ENCODE measurements at places on chromosomes 13 and 19.

DNA sequence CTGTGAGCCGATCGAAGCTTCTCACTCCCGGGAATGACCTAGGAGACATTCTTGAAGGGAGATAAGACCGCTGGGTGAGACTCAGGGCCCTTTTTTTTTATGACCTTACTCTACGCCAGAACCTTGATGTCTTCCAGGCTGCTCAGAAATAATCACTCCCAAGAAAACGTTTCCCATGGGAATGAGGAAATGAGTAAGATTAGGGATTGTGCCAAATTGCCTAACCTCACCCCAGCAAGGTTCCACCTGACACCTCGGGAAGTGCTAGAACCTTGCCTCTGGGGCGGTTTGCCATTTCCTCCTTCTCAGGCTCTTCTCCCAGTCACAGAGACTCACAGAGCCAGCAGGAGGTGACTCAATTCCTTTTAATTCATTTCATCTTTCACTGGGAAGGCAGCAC is 2.3 kb downstream of the SLC46A3 start:
- DNase-seq, result no peak

DNA sequence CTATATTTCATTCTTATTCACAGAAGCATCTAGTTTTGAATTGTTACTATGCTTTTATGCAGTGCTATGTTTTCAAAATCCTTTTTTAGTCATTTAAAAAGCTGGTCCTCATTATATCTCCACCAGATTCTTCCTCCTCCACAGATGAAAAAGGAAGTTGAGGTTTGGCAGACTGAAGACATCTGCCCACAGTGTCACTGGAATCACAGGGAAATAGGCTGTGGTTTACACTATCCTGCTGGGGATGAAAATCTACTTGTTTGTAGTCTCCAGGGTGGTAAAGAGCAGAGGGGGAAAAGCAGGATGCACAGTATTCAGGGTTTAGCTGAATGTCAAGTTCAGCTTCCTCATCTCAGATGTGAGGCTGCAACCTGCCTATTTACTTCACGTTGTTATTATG is 351.2 kb downstream of the DNAJC15 start:
- no peak for DNase-seq

- DNase-seq, result no peak
These were observed 713.5 kb downstream of the DIAPH3 start for GRCh38 chr13:59450229-59450628.

GRCh38 chr13:59843040-59843439 is 320.7 kb downstream of the DIAPH3 start:
- DNase-seq, result no peak

DNA sequence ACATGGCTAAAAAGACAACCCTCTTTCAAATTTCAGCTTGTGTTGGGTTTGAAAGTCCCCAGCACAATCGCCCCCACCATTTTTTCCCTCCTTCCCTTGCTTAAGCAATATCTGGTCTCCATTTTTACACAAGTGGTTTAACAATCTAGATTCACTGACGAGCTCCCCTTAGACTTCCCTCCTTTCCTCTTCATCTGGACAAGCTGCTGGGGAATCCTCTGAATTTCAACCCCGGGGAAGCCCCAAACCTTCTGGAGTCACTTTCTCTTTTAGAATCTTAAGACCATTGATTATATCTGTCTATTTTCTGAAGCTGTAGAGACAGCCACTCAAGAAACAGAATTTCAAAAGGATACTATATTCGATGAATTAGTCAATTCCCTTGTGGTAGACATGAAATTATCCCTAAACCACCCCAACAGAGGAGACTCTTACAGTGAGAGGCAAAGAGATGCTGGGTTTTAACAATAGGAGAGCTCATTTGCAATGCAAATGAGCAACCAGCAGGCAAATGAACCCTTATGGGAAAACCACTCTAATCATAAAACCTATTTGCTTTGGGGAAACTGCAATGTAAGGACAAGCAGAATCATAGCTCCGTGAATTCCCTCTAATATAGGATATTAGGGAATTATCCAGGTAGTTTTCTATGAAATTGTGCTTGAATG is 78.9 kb downstream of the TEX26 start:
- peak; percentile 75 for DNase-seq

DNA sequence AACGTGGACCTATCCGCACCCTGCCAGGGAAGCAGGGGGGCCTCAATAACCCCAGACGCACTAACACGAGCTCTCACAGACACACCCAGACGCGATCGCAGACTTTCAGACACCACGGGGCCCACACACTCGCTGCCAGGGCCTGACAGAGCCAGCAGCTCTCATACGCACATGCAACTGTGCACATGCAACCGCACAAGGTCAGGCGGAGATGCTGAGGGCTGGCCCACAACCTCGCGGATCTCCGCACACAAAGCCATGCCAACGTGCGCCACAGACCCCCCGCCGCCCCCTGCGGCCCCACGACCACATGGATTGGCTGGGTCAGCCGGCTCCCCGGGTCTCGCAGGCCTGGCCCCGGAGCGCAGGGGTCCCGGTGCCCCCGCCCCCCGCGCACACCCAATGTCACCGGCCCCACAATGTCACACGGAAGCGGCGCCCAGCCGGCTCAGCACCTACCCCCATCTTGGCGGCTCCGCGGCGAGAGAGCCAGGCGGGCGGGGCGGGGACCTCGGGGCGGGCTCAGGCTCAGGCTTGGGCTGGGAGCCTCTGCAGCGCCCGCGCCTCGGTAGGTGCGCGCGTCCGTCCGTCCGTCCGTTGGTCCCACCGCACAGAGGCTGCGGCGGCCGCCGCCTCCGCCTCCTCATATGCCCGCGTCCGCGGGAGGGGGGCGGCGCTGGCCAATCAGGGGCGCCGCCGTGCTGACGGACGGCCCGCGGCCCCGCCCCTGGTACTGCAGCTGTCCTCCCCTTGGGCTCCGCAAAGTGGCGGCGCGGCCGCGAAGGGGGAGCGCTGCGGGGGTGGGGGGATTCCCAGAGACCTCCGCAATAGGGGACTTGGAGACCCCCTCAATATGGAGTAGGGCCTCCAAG is at the start of gene ATP1A3:
Gene ATP1A3, minus strand, starts transcription at position 619 of the 872 bp plus-strand sequence. Its CDS starts 154 bp downstream, at position 465.
- DNase-seq, result peak; percentile 100

DNA sequence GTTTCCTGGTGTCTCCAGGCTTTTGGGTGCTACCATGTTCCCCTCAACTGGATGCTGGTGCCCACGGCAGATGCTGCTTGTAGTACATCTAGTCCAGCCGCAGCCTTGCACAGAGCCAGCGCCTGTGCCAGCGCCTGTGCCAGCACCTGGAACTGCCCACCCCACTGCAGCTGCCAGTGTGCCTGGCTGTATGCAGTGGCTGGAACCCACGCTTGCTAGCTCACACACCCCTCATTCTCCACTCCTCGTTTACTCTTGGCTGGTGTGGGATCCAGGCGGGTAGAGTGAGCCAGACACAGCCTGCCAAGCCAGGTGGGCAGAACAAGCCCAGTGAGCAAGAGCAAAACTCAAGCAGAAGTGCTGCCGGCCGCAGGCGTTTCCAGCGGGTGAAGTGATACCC is 428.6 kb downstream of the SLITRK1 start:
- DNase-seq, result no peak

DNA sequence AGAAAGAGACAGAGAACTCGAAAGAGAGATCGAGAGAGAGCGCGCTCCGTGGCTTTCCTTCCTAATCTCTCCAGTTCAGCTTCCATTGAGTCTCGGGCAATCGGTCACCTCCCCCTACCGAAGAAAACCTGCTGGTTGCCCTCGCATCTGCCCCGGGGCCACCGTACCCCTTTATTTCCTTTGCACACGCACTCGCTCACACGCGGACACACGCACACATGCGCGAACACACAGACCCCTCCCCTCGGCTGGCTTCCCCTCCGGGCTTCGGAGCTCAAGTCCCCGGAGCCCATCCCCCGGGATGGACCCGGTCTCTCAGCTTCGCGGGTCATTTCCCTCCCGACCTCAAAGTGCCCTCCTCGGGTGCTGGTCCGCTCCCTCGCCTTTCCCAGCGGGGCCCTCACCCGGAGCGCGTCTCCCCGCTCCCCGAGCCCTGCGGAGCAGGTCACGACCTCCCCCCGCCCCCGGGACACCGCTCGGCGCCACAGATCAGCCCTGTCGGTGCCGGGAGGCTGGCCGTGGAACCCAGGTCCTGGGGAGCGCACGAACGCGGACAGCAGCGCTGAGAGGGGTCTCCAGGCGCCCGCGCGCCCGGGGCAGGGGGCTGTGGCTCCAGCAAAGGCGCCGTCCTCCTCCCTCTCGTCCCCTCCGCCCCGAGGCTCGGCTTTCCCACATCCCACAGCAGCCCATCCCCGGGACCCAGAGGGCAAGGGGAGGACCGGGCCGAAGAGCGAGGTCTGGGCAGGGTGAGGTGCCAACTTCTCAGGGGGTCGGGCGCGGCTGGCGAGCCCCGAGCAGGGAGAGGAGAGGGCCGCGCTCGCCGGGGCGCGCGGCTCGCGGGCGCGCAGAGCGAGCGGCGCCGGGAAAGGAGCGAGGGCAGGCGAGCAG is 1.8 kb downstream of the DACH1 start:
- DNase-seq, result peak; percentile 57

- DNase-seq, result no peak
These were observed 80.7 kb downstream of the SLC6A16 start for GRCh38 chr19:49244256-49244655.

- no peak for DNase-seq
These were observed 1362.1 kb upstream of the ATXN8OS start for GRCh38 chr13:68745502-68745901.

DNA sequence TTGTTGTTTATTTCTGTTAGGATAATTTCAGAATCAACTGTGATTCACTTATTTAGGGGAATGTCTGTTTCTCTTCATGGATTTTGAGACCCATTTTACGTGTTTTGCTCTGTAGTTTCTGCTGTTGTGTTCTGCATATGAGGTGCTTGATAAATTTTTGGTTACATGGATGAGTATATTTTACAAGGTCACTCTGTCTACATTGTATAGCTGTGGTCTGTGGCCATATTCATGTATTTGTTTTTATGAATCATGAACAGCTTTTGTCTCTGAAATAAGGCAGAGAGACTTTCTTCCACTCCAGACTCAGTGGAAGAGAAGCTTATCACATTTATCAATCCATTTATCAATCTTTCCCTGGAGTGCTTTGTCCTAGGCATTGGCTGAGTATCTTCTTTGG is 56.6 kb downstream of the PDS5B start:
- DNase-seq, result no peak

DNA sequence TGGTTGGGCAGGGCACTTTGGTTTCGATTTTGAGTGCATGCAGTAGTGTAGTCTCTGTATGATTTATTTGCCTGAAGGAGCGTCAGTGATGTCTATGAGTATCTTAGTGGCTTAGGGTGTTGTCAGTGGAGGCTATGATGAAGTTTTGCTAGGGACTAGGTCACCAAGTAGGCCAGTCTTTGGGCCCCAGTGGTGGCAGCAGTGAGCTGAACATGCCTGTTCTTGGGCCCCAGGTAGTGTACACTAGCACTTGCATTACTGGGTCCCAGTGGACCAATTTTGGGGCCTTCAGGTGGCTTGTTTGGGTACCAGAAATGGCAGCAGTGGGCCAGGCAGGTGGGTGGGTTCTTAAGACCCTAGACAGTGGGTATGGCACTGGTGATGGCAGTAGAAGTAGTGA is 598.7 kb upstream of the SPRY2 start:
- DNase-seq, result no peak

DNA sequence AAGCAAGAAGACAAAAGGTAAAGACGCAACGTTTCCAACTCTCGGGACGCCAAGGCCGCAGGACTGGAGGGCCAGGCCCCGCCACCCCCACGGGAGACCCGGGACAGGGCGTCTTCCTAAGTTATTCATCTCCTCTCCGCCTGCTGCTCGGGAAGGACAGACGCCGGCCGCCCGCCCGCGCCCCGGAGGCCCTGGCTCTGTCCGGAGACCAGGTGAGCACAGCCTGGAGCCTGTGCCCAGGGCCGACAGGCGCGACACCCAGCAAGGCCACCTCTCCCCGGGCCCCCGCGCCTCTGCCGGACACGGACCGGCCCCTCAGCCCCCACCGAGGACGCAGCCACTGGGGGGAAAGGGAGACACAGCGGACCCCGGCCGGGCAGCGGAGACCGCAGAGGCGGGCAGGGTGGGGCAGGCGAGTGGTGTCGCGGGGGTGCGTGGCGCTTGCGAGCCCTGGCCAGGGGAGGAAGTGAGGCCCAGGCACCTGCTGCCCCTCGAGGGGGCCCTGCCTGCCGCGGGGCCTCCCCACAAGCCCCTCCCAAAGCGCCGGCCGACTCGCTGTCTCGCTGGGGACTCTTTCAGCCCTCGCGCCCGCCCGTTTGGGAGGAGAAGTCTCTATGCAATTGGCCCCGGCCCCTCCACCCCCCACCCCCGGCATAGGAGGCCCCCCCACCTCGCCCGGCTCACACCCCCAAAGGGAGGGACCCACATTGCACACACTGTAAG is 17.2 kb downstream of the SMIM24 start:
- DNase-seq, result peak; percentile 84

GRCh38 chr13:107091428-107091827 is 523.5 kb upstream of the ARGLU1 start:
- no peak for DNase-seq

- DNase-seq, result no peak
These were observed 266.5 kb downstream of the NBEA start for GRCh38 chr13:35208587-35208986.

DNA sequence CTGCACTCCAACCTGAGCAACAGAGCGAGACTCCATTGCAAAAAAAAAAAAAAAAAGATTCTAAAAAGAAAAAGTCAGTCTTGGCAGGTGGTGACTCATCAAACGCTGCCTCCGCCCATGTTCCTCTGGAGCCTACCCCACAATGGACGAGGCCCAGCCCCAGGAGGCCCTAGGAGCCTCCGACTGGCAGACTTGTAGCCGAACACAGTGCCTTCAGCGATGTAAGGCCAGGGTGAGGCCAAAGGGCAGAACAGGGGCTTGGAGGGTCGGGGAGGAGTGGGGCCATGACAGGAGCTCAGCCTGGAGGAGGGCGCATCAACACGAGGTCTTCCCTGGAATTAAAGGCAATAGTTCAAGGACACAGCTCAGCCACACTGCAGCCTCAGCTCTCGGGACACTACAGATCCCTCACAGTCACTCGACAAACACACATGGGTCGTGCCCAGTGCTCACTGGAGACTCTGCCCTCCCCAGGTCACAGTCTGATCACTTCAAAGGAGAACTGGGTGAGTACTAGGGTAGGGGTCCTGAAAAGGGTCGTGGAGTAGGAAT is 5.1 kb downstream of the USE1 start:
- DNase-seq, result no peak

GRCh38 chr13:35857769-35858168 is 273.4 kb downstream of the DCLK1 start:
- DNase-seq, result peak; percentile 38

- DNase-seq, result no peak
These were observed 37.3 kb downstream of the IL12RB1 start for GRCh38 chr19:18049385-18049784.

GRCh38 chr13:101218484-101218883 is 197.8 kb downstream of the NALCN start:
- no peak for DNase-seq

- no peak for DNase-seq
These were observed 218.9 kb upstream of the SLITRK5 start for GRCh38 chr13:87452281-87452680.

- no peak for DNase-seq
These were observed 33.5 kb upstream of the SPRY2 start for GRCh38 chr13:80374444-80374843.

DNA sequence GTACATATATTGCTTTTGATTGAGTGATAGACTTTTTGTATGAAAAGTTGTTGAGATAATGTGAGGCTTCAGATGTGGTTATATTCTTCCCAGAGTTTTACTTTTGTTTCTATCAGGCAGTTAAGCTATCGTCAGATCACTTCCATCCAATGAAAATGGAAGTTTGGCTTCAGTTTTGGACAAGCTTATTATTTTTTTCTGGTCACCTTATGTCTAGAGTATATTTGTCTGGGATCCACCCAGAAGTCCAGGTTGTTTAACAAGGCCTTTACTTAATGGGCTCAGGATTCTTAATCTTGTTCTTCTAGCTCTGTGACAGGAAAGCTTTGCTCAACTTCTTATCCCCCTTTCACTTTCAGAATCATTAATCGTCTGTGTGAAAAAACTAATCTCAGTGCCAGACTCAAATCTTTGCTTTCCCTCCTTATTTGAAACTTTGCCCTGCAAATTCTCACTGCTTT is 150.9 kb downstream of the PDS5B start:
- DNase-seq, result no peak
